ENCODE measurements at places on chromosomes 6 and 20. TPM values are rescaled to one million over a fixed set of nuclear protein-coding genes. Genes with fewer than 3 reads are reported as not detected.

TEAD3 gene
- not detected for total RNA-seq

DNA sequence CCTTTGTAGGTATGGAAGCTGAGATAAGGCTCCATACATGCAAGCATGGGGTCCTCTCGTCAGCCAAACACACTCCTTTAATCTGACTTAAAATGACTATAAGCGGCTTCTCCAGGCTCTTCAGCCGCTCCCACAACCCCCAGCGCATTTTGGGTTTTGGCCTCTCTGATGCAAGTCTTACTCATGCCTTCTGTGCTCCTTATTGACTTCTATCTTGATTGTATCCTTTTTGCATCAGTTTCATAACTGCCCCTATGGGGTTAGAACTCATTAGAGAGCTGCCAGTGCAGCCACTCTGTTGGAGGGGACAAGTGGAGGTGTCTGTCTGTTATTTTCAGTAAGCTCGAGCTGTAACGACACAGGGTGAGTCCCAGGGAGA is 70.1 kb upstream of the TAB2 start:
- no peak for DNase-seq

DNA sequence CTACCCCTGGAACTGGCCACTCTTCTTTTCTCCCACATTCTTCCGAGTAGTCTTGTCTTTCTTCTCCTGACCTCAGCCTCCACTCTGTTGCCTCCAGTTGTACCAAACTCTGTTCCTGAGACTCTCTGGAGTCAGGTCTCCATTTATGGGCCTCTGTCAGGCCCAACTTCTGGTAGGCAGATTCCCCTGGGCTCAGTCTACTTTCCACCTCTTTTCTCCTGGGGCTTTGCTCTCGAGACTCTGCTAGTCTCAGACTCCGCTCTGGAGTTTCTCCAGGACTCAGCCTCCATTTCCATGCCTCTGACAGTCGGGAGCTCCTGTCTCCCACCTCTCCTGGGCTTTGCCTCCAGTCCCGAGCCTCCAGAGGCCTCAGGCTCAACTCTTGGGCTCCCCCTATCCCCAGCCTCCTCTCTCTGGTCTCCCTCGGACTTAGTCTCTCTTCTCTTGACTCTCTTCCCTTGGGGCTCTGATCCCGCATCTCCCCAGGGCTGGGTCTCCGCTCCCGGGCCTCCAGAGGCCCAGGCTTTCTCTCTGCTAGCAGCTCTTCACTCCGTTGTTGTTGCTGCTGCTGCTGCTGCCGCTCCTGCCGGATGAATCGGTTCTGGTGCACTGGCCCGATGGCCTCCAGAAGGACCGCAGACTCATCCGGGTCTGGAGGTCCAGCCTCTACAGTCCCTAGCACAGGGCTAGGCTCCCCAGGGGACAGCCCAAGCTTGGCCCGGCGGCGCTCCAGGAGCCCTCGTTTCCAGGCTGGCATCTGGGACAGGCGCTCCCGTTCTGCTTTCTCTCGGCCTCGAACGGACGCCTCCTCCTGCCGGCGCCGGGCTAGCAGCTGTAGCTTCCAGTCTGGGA is 1.1 kb downstream of the PPP1R18 start:
- DNase-seq: no peak

DNA sequence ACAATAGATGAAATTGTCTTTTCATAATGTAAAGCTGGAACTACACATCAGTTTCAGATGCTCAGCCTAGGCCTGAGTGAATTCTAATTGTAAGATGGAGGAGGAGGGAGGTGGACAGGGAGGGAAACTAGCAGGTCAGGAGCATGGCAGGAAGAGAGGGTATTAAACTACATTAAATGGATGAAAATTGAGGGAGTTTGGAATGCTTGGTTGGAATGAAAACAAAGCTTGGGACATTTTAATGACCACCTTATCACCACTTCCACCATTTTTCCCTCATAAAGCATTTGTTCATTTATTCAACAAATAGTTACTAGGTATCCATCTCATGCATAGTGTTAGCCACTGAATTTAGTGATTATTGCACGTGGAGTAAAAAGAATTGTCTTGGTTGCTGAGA is 65.0 kb downstream of the KIZ start:
- DNase-seq: no peak

DNA sequence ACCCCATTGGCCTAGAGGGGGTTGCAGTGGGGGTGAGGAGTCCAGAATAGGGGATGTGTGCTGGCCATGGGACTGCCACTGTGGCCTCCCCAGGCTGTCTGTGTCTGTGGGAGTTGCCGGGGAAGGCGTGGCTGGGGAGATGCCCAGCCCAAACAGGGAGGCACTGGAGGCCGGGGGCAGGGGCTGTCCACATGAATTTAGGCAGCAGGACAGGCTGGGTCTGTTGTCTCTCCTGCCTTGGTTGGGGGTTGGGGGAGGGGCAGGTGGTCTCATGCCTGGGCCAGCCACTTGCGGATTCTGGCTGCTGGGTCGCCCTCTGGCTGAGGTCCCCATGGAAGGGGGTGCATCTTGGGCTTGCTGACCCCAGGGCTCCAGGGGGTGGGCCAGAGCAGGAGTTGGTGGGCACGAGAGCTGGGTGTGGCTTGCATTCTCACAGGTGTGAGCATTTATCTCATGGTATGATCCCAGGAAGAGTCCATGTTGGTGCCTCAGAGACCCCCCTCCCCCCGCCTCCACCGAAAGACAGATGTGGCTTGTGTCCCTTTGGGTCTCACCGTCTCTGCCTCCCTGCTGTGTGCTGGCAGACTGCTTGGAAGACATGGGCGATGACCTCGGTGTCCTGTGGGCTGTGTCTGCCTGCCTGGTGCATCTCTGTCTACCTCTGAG is 4.0 kb downstream of the SOX18 start:
- no peak for DNase-seq

BMP2 gene
- total RNA-seq: not detected

All from CD4-positive, CD25-positive, alpha-beta regulatory T cell (primary cell).